LNCaP clone FGC (cell line): ENCODE measurements at places on chromosomes 4 and X.

GRCh38 chrX:111519215-111519614 is 7.8 kb downstream of the SERTM2 start:
- no peak for DNase-seq

GRCh38 chrX:18649498-18649951 is 22.4 kb downstream of the RS1 start:
- DNase-seq, result no peak

DNA sequence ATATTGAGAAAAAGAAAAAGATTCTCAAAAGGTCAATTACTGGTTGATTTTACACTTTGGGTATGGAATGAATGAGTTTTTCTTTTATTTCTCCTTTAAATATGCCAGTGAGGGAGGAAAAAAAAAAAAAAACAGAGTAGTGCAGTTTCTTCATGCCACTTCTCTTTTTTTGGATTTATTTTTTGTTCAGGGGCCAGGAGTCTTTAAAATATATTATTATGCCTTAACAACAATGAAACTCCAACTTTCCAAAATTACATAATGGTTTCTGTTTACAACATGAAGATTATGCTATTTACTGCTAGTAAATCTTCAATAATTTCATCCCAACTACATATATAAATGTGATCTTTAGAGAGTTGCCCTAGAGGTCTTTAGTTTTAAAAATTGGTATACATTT is 31.9 kb downstream of the DTHD1 start:
- no peak for DNase-seq

- DNase-seq, result no peak
Measured at GRCh38 chrX:49041744-49042580, 1.2 kb downstream of the TFE3 start.

DNA sequence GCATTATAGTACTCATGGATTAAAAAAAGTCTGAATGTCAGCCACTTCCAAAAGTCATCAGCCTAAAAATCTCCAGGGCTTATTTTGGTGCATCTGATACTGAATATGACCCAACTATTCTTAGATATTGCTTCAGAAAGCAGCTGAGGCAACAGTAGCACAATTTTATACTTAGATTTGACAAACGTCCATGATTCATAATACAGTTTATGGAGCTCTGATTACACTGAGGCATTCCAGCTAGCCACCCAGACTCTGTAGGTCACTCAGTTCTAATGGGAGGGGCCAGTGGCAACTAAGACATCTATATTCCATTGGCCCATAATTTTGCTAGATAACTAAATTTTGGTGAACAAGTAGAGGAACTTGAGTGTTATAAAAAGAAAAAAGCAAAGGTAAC is 10.3 kb downstream of the SPATA4 start:
- no peak for DNase-seq

DNA sequence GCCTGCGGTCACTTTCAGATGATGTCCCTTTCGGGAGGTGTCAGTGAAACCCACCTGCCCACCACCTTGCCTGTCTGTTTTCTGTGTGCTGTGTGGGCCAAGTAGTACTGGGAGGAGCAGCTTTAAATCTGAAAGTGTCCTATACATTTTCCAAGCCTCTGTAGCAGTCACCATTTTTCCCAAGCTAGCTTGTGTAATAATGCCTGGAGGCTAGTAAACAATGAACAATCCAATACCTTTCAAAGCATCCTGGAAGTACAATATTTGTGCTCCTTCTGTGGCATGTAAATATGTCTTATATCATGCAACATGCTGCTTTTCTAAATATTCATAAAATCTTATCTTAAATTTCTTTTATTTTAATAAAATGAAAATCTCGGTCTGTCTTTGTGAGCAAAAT is 111.6 kb upstream of the C1GALT1C1 start:
- no peak for DNase-seq

DNA sequence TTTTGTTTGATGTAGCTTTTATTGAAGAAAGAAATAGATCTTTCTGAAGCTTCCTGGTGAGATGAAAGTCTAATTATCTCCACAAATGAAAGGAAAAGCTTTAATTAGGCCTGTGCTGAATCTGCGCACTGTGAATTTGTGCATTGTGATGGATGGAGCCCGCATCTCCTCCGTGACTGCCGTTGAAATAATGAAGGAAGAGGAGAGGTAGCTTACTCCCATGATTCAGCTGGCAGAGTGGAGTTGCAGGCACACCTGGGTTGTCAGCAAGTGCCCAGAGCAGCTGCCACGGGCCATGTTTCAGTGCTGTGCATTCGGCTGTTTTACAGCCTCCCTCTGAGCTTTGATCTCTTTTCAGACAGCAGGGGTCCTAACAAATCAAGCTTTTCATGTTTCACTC is 735.3 kb upstream of the TENM3 start:
- no peak for DNase-seq

GRCh38 chr4:61332693-61333092 is 132.6 kb downstream of the ADGRL3 start:
- DNase-seq, result no peak

DNA sequence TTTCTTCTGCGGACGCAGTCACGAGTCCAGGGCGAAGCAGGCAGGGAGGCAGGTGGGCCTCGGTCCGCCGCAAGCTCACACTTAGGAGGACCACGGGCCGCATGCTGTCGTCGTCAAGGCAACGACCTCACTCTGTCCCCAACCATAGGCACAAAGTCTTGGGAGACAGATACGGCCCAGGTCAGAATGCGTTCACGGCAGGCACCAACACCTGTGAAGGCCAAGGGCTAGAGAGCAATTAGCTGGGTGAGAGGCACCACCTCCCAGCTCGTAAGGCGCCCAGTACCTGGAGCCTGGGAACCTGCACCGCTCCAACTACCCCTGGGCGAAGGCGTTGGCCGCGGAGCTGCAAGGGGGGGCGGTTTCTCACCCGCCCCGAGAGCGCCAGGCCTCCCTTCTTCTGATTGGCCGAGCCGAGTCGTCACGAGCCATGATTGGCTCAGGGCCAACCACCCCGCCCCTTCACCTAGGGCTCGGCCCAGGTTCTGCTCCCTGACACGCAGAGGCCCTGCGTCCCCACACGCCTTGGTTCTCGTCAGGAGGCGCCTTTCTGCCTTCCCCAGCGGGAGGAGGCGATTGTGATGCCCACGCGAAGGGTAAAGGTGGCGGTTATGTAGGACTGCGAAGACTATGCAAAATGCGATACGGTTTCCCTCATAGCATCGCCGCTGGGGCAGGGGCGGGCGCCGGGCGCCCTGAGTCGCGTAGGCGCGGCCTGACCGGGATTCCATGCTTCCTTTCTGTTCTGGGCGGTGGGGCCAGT is at the start of gene CDKL2:
Gene CDKL2 (minus strand): TSS at position 355 of the 763 bp plus-strand sequence. CDS start 4,540 bp downstream, outside the sequence.
- DNase-seq, result no peak

DNA sequence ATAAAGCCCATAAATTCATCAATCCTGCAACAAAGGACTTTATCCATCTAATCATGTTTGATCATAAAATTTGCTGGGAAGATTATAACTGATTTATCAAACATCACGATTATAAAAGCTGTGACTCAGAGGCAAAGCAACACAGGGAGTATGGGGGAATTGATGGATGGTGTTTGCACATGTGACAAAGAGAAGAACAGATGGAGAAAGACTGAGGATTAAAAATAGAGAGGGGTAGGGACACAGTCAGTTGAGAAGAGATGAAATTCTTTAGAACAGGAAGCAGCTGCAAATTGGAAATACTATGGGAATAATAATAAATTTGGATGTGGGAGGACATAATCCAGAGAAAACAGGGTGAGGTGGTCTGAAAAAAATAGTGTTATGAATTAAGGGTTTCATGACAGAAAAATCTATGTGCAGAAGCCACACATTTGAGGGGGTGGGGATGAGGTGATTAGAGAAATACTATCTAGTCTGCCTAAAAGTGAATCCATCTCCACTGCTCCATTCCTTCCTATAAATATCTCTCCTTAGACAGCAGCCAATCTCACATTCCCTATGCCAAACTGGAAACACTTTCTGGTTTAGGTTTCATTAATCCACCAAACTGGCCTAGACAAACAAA is 6.2 kb downstream of the PRR32 start:
- DNase-seq, result no peak

DNA sequence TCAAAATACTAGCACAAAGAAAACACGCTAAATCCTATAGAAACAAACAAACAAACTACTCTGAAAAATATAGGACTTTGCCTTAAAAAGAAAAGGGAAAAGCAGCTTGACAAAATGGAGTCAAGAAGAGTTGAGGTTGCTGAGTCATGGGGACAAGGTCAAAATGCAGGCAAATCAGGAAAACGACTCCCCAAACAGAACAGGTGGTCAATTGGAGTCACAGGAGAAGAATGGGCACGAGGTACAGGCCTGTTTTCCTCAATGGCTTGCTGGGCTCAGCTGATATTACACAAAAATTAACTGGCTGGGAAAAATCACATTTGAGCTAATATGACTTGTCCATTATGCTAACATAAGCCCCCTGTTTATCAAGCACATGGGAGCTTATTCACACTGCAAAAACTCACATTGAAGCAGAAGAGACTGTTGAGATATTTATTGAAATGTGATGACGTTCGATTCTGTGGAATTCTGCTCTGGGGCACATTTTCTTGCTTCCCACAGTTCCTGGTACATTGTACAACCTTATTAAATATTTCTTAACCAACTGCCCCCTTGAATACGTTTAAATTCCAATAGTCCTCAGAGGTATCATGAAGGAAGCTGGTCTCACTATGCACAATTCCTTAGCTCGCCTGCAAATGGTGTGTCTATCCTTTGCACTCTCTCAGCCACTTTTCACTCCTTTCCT is 1622.1 kb downstream of the STIM2 start:
- no peak for DNase-seq

GRCh38 chr4:99610605-99611175 is 36.1 kb downstream of the MTTP start:
- no peak for DNase-seq

DNA sequence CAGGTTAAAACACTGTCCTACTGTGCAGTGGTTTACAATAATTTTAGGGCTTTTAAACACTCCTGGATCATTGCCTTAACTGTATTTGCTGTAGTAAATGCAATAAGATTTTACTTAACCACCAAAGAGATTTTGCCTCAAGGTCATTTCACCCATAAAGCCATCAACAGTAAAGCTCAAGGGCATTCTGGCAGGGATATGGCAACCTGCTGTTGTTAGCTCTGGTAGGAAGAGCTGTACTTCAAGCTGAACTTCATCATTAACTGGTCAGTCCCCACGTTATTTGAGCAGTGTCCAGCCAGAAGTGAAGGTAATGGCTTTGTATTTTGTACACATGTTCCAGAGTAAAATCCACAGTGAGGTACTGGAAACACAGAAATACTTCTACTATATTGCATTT is 26.9 kb upstream of the MAOA start:
- no peak for DNase-seq
